ENCODE measurements at places on chromosomes 5 and 9.

DNA sequence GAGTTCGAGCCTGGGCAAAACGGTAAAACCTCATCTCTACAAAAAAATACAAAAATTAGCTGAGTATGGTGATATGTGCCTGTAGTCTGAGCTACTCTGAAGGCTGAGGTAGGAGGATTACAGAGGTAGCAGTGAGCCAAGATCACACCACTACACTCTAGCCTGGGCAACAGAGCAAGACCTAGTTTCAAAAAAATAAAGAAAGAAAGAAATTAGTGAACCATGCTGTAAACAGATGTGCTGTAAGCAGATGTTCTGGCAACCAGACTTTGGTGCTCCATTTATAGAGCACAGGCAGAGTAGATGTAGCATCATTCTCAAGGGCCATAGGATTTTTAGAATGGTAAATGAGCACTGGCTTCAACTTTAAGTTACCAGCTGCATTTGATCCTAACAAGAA, 115.4 kb downstream of the ST8SIA4 start:
- no peak for DNase-seq

DNA sequence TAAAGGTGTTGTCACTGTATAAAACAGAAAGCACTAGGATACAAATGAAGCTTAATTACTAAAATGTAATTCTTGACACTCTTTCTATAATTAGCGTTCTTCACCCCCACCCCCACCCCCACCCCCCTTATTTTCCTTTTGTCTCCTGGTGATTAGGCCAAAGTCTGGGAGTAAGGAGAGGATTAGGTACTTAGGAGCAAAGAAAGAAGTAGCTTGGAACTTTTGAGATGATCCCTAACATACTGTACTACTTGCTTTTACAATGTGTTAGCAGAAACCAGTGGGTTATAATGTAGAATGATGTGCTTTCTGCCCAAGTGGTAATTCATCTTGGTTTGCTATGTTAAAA, 43.8 kb downstream of the NDFIP1 start:
- DNase-seq, result no peak

DNA sequence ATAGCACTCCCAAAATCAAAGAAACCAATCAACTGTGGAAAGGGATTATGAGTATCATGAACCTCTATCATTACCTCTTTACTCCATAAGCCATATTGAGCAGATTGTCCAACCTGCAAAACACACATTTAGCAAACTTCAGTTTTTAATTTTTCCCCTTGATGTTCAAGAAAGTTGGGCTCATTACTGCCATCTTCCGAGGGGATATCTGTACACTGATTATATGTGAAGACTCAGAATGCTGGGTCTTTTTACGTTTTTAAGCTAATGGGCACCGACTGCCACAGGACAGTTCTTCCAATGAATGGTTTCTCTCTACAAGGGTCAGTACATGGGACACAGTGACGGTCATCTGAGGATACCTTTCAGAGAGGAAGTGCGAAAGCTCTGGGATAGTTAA, 132.7 kb downstream of the ELAVL2 start:
- no peak for DNase-seq

DNA sequence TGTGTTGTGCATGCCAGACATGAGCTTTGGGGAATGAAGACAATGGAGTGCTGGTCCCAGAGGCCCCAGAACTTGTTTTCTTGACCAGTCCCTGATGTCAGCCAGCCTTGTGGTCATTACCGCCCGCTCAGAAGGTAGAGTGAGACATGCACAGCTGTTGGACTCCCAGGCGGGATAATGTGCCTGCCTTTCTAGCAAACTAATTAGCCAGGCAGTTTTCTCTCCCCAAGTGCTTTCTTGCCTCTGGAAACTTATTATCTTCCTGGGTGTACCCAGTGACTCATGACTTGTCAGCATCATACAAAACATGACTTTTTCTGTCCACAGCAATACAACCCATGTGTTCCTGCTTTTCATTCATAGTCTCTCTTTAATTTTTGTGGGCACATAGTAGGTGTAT, 131.1 kb downstream of the RMI1 start:
- no peak for DNase-seq

- no peak for DNase-seq
Observed at GRCh38 chr5:39876146-39876545, 451.4 kb upstream of the DAB2 start.

- no peak for DNase-seq
Observed at GRCh38 chr9:34490360-34490759, 31.8 kb downstream of the DNAI1 start.

DNA sequence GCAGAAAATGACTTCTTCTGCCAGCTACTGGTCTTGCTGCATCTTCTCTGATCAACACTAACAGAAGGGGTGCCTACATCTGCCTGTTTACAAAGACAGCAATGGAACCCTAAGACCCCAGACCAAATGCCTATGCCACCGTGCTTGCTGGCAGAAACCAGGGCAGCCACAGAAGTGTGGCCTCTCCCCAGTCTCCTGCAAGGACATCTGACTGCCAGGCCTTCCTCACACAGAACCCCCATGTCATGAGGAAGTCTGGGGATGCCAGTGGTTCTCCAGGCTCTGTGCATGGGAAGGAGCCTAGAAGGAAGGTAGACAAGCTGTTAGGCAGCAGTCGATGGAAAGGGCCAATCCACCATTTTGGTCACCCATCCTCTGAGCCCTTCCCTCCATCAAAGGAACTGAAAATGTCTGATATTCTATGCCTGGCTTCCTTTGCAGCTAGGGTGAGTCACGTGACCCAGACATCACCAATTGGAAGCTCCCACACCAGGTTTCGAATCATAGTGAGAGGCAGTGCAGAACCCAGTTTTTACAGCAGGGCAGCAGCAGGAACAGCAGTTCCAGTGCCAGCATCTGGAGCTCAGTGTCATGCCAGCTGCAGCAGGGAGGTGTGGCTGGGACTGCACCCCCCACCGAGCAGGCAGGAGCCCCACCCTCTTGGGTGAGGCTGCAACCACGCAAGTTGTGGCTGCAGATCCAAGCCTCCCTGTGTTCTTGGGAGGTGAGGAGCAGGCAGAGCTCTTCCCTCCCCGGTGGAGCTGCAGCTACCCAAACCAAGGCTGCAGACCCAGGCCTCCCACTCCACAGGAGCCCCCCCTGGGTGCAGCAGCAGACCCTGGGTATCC, 123.4 kb downstream of the OLFM1 start:
- DNase-seq, result no peak

DNA sequence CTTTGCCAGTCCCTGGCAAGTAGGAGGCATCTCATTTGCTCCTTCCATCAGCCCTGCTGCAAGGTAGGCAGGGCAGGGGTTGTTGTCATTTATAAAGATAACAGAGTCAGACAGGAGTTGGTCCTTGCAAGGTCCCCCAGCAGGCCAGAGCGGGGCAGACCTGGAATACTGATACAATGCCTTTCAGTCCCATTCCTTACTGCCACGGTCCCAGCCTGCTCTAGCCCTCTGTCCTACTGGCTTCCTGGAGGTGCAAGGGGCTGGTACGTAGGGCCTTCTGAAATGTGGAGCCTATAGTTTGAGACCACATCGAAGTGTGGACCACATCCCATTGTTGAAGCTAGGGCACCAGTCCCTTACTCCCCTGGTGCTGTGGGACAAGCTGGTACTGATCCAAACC, 42.8 kb upstream of the PITX1 start:
- DNase-seq, result no peak

DNA sequence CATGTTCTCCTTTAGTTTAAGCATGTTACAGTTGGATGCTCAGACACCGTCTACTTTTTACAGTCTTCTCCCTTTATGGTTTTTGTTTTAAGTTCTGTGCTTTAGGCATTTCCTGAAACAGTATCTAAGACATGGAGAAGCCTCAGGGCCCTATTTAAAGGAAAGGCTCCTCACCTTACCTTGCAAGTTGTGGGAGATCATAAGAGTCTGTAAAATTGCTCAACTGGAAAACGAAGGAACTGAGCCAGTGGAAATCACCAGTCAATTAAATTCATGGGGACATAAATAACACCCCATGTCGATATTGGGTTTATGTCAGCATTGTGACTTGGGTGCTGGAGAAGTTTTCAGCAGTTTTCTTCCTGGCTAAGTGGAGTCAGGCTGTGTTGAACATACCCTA, 239.2 kb downstream of the KIF4B start:
- no peak for DNase-seq

GRCh38 chr9:7228726-7229125, 471.0 kb downstream of the KDM4C start:
- no peak for DNase-seq

GRCh38 chr5:54624805-54625568, 107.4 kb downstream of the SNX18 start:
- DNase-seq, result no peak

DNA sequence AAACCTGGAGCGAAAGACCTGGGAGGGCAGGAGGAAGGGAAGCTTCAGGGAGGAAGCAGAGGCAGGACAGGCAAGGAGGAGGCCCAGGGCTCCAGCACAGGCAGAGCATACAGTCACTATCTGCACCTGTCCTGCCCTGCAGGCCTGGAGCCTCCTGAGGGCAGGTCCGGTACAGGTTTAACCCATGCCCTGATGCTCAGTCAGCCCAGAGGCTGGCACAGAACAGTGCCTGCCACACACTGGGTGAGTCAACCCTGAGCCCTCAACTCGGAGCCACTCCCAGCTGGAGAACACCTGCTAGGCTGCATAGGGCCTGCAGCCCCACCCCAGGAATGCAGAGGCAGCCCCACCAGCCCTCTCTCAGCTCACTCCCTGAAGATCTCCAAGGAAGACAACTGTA, 161.5 kb upstream of the PHYKPL start:
- DNase-seq, result no peak

DNA sequence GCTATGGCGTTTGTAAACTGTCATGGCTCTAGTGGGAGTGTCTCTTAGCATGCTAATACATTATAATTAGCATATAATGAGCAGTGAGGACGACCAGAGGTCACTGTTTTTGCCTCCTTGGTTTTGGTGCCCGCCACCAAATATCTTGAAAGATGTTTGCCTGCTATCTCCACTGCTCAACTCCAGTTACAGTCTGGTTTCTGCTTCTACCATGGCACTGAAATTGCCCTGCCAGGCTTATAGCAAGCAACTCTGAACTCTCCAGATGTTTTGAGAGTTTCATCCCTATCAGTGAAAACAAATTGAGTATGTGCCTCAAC, 122.1 kb upstream of the SPRY4 start:
- no peak for DNase-seq

DNA sequence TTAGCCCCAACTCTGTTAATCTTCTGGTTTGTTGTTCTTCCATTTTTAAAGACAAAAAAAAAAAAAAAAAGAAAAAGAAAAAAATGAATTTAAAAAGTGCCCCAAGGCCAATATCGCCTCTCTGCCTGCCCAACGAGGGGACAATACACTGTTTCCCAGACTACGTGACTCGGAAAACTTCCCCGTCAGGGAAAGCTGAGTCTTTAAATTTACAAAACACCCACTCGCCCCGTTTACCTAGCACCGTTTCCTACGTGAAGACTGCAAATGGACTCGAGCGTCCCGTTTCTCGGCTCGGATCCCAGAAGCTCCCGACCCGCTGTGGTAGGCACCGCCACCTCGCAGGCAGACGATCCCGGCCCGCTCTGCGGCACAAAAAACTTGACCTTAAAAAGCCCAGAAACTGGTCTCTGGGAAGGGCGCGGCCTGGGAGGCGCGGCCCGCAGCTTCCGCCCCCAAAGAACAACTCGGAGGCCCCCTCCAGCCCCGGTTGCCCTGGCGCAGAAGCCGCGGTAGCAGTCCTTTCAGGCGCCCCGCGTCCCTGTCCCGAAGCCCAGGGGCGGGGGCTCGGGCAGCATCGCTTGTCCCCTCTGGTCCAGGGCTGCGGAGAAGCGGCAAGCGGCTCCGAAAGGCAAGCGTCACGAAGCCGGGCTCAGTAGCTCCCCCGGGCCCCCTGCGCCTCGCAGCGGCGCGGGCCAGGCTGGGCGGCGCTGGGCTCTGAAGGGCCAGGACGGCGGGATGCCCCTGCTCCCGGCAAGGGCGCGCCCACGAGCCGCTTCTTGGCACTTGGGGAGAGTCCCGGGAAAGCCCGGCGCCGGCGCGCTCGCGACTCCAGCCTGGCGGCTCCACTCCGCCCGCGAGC, at the start of gene GCNT4:
TSS of gene GCNT4 (minus strand) at position 367 of the 862 bp plus-strand sequence. CDS start 22,521 bp downstream, outside the sequence.
- no peak for DNase-seq

- no peak for DNase-seq
Observed at GRCh38 chr5:170248172-170248930, 15.6 kb downstream of the C5orf58 start.

DNA sequence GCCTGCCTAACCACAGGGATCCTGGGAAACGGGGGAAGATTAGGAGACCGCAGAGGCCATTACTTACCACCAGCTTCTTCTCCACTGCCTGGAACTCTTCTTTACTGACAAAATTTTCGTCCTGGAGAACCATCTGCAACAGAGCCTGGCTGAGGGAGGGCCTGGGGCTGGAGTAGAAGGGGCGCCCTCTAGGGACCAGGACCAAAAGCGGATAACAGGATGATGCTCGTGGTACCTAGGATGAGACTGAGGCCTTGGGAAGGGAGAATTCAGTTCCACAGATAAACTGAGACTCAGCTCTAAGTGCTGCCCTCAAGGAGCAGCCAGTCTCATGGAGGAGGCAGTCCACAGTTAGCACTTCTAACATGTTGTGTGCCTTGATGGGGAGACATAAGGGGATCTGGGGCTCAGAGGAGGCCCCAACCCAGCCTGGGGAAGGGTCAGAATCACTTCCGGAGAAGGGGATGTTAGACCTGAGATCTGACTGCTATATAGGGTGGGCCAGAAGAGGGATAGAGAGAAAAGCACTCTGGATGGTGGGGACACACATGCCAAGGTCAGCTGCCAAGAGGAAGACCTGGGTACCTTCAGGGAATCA, 1.2 kb downstream of the SPATA24 start:
- DNase-seq, result no peak

GRCh38 chr9:122333169-122333808, 37.5 kb upstream of the PTGS1 start:
- DNase-seq, result no peak

GRCh38 chr5:106854922-106855321, 815.8 kb downstream of the EFNA5 start:
- no peak for DNase-seq

- DNase-seq, result no peak
Observed at GRCh38 chr5:158751961-158752655, 347.6 kb downstream of the EBF1 start.

DNA sequence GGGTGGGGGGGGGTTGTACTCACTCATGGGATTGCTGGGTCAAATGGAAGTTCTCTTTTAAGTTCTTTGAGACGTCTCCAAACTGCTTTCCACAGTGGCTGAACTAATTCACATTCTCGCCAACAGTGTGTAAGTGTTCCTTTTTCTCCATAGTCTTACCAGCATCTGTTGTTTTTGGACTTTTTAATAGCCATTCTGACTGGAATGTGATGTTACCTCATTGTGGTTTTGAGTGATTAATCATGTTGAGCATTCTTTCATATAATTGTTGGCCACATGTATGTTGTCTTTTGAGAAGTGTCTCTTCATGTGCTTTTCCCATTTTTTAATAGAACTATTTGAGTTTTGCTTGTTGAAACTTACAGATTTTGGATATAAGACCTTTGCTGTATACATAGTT, 94.9 kb upstream of the PLPPR1 start:
- DNase-seq, result no peak

DNA sequence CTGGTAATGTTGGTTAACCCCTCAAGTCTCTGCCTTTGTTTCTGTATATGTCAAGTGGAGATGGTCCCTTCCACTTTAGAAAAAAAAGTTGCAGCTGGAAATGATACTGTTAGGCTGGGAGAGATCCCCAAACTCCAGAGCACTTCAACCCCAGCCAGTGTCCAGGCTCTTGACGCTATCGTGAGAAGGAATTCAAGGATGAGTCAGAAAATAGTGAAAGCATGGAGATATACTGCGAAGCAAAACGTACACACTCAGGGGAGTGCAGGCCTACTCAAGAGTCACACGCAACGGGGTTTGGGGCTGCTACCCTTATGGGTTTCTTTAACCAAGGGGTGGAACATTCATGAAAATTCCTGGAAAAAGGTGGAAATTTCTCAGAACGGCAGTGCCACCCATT, 24.9 kb downstream of the KCNV2 start:
- no peak for DNase-seq

- DNase-seq, result no peak
Observed at GRCh38 chr9:113675475-113675941, 200.6 kb upstream of the ZNF618 start.
